Hematopoietic multipotent progenitor cell treated with erythropoietin and hydrocortisone succinate and interleukin-3 and kit ligand, for 4 days (in vitro differentiated cells): ENCODE measurements at places on chromosomes 6 and 20.

DNA sequence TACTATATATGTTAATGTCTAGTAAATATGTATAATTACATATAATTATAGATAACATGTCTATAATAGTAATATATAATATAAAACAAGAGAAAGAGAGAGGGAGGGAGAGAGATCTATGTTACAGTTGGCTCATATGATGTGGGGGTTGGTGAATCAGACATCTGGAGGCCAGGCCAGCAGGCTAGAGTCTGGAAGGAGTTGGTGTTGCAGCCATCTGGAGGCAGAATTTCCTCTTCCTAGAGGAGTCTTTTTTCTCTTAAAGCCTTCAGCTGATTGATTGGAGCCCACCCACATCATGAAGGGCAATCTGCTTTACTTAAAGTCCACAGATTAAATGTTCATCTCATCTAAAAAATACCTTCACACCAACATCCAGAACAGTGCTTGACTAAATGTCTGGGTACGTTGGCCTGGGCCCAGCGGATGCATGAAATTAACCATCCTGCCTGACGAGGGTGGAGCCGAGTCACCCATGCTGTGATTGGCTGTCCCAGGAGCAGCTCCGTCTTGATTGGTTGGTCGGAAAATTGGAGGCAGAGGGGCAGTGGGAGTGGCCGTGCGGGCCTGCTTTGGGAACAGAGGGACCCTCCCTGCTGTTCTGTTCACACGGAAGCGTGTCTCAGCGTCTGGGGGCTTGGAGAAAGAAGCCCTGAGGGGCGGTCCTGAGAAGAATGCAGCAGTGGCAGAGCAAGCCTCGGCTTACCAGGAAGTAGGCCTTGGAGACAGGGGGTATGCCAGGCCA is 392.4 kb downstream of the QKI start:
- no peak for DNase-seq

DNA sequence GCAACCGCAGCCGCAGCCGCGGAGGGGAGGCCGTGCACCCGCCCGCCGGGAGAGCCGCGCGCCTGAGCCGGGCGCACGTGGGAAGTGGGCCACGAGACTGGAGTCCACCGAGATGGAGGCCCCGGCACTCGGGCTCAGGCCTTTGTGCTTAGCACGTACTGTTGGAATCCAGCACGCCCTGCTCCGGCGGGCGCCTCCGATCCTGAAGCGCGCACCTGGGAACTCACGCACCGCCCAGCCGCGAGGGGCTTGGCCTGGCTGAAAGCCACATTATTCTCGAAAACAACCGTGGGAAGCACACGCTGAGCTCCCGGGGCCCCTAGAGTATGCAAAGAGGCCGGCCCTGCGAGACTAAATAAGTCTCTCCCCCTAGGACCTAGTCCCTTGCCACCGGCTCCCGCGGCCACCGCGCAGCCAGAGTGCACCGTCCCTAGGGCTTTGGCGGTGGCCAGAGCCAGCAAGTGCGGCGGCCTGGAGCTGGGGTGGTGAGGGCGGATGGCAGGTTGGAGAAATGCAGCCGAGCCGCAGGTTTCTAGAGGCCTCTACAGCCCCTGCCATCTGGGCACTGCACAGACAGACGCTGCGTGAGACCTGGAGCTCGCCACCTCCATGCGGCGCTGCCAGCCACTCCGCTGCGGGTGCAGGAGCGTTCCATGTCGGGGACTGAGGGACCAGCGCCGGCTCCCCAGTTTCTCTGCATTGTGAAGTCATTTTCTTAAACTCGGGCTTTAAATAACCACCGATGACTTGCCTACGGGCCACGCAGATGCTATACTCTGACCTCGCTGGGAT is 42.0 kb upstream of the LY86 start:
- DNase-seq: peak; percentile 52

DNA sequence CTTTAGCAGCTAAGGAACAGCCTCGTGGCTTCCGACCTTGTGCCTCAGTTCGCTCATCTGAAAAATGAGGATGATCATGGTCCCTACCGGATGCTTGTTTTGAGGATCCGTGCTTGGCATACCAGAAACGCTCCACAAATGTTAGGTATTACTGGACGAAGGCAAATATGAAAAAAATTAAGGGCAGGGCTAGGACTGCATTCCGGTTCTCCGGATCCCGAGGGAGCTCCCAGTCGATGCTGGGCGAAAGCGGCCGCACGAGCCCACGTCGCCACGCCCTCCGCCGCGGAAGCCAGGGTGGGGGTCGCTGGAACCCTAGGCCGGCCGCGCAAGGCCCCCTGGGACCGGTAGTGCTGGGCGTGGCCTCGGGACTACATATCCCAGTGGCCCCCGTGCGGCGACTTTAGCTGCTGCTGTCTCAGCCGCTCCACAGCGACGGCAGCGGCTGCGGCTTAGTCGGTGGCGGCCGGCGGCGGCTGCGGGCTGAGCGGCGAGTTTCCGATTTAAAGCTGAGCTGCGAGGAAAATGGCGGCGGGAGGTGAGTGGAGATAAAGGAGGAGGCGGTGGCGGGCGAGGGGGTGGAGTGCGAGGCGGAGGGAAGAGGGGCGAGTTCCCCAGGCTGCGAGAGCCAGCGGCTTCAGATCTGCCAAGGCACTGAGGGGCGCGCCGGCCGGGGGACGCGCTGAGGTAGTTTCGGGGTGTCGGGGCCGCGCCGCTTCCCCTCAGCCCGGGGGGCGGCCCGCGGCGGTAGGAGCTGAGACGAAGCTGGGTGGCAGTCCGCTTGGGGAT is at the start of gene NCOA3:
Gene NCOA3, plus strand, starts transcription at position 406 of the 789 bp plus-strand sequence. CDS start 120,361 bp downstream, outside the sequence.
- peak; percentile 98 for DNase-seq

GRCh38 chr6:72825315-72825911 is 203.5 kb downstream of the KCNQ5 start:
- DNase-seq: no peak

DNA sequence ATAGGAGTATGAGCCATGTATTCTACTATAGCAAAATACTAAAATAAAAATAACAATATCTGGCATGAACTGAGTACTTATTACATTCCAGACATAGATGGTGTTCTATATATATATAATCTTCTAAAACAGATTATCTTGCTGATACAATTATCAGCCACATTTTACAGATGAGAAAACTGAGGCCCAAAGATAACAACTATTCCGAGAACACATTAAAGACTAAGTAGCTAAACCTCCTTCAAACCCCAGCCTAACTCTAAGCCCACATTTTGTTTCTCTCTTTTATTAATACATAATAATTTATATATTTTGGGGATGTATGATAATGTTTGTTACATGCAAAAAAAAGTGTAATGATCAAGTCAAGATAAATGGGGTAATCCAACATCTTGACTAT is 98.7 kb upstream of the RUNX2 start:
- DNase-seq: no peak

- DNase-seq: no peak
Observed at GRCh38 chr6:130933712-130934200, 106.5 kb downstream of the SMLR1 start.

DNA sequence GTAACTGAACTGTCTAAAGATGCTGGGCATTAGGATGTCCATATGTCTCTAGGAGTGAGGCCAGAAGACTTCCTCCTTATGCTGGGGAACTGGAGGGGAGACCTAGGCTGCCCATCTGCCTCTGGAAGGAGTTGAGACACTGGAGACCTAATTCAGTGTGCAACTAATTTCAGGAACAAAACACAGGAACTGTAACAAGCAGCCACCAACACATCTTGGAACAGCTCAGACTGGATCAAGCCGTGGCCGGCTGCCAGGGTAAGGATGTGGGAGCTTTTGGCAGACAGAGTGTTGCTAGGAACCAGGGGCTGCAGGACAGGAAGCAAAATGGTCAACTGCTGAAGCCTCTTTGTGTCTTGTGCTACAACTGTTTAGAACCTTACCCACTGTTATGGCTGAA is 16.4 kb upstream of the MAS1 start:
- DNase-seq: no peak

DNA sequence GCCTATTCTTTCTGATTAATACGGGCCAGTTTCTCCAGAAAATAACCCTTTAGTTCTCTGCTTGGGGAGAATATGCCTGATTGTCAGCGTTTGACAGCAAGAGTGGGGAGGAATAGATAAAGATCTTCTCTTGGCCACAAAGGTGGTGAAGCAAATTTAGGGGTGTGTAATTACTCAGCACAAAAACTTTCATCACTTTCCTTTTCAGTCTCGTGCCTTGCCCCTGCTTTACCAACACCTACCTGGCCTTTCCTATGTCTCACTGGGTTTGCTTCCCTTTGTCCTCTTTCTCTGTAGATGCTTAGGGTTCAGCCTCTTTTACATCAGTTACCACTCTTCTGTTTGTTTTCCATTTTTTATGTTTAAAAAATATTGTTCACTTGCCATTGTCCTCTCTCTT is 99.2 kb downstream of the MCHR2 start:
- no peak for DNase-seq

DNA sequence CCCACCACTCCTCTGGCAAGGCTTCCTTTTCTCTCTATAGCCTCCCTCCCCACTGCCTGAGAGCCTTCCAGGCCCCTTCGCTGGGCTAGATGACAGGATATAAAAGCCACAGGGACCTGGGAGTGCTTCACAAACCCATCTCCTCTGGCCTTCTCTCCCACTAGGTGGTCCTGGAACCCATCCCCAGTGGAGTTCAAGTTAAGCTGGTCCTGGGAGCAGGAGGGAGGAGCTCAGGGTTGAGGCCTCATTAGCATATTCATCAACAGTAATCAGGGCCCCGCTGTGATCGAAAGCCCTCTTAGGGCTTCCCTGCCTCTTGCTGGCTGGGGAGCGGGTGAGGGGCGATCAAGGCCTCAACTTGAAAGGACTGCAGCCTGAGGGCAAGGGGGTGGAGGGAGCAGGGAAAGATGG is 9.1 kb downstream of the EBF4 start:
- DNase-seq: no peak

DNA sequence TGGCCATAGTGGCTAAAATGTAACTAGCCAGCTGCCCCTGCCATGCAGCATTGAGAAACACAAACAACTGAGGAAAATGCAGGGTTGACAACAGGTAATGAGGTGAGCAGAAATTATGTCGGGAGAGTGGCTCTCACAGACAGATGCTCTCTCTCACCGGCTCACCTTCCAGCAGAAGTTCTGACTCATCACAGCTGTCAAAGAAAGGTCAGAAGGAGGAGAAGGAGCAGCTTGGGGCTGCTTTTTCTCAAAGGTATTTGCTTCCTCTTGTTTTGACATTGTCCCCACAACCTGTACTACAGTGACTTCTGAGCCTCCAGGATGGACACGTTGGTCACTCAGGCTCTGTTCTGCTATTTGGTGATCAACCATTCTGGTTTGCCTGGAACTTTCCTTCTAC is 190.5 kb upstream of the HEY2 start:
- no peak for DNase-seq

GRCh38 chr6:2877057-2877882 is 25.8 kb downstream of the SERPINB9 start:
- DNase-seq: no peak

DNA sequence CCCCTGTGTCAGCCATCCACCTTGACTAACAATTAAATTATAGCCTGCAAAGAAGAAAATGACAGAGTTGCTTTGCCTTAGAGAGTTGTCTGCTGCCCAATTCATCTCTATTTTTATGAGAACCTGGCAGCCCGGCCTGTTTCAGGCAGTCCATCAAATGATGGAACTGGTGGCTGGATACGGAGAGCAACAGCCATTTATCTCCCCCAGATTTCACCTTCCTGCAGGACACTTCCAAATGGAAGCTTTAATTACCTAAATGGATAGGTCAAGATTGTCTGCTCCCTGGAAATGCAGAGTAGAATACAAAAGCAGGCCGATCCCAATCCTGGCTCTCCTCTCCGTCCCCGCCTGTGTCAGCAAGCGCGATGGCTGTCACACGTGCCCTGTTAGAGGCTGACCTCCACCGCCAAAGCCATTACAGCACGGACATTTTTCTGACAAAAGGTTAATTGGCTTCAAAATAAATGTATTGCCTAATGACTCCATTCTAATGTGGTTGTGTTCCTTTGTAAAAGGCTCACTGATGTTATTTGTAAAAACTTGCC is 86.7 kb downstream of the PACRG start:
- no peak for DNase-seq

- DNase-seq: no peak
Observed at GRCh38 chr20:433300-433975, 25.3 kb downstream of the RBCK1 start.

- no peak for DNase-seq
Observed at GRCh38 chr20:11729806-11730205, 187.9 kb upstream of the BTBD3 start.

DNA sequence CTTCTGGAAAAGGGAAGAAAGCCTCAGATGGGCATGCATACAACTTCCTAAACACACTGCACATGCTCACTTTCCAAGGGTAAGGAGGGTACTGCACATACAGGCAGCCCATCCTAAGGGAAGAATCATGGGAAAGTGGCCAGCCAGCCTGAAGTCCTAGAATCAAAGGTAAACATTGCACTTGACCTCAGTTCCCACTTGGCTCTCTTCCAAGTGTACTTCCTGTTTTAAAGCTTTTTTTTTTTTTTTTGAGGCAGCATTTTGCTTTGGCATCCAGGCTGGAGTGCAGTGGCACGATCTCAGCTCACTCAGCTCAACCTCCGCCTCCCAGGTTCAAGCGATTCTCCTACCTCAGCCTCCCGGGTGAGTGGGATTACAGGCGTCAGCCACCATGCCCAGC is 225.3 kb upstream of the EPHA7 start:
- DNase-seq: peak; percentile 13

- DNase-seq: no peak
Observed at GRCh38 chr6:1297746-1298145, 14.2 kb upstream of the FOXQ1 start.

GRCh38 chr6:298233-299103 is 6.2 kb downstream of the DUSP22 start:
- peak; percentile 83 for DNase-seq

DNA sequence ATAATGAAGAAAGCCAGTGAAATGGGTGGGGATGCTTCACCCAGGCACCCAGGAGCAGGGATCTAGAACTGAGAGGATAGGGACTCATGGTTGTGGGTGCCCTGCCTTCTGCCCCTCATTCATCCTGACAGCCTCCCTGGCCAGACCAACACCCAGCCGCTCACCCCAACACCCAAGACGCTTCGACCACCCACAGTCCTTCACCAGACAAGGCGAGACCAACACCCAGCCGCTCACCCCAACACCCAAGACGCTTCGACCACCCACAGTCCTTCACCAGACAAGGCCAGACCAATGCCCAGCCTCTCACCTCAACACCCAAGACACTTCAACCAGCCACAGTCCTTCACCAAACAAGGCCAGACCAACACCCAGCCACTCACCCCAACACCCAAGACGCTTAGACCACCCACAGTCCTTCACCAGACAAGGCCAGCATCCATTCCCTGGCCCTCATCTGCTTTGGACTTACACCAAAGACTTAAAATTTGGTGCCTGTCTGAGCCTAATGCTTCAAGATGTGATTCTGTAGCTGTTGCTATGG is 131.5 kb downstream of the ANKRD60 start:
- no peak for DNase-seq

DNA sequence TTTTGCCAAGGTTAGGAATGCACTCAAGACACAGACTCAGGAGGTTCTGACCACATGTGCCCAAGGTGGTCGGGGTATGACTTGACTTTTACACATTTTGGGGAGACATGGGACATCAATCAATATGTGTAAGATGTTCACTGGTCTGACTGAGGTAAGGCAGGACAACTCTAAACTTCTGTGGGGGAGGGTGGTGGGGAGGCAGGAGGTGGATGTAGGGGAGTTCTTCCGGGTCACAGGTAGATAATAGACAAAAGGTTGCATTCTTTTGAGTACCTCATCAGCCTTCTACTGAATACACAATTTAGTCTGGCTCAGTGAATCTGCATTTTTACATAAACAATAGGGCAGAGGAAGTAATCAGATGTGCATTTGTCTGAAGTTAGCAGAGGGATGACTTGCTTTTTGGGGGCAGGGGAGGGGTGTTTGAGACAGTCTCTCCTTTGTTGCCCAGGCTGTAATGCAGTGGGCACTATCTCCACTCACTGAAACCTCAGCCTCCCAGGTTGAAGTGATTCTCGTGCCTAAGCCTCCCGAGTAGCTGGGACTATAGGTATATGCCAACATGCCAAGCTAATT is 10.9 kb downstream of the ECHDC1 start:
- DNase-seq: no peak
